ENCODE measurements at places on chromosomes 5 and 9.

- DNase-seq: peak; percentile 69
Measured at GRCh38 chr5:93273176-93273575, 307.8 kb downstream of the NR2F1-AS1 start.

- no peak for DNase-seq
Measured at GRCh38 chr5:170200876-170201275, 31.9 kb upstream of the C5orf58 start.

GRCh38 chr5:150601491-150602345 lies 38.7 kb upstream of the SYNPO start:
- DNase-seq: peak; percentile 64

GRCh38 chr5:176731506-176732160 lies 78.7 kb upstream of the UNC5A start:
- DNase-seq: no peak

- no peak for DNase-seq
Measured at GRCh38 chr9:84615544-84615943, 54.0 kb upstream of the NTRK2 start.

GRCh38 chr5:169301986-169302385 lies 1.0 kb upstream of the SLIT3 start:
- no peak for DNase-seq

- no peak for DNase-seq
Measured at GRCh38 chr5:78308703-78309102, 14.2 kb upstream of the AP3B1 start.

- no peak for DNase-seq
Measured at GRCh38 chr9:134626069-134626423, 15.6 kb upstream of the COL5A1 start.

GRCh38 chr9:70865471-70865870 lies 255.9 kb downstream of the TRPM3 start:
- no peak for DNase-seq

DNA sequence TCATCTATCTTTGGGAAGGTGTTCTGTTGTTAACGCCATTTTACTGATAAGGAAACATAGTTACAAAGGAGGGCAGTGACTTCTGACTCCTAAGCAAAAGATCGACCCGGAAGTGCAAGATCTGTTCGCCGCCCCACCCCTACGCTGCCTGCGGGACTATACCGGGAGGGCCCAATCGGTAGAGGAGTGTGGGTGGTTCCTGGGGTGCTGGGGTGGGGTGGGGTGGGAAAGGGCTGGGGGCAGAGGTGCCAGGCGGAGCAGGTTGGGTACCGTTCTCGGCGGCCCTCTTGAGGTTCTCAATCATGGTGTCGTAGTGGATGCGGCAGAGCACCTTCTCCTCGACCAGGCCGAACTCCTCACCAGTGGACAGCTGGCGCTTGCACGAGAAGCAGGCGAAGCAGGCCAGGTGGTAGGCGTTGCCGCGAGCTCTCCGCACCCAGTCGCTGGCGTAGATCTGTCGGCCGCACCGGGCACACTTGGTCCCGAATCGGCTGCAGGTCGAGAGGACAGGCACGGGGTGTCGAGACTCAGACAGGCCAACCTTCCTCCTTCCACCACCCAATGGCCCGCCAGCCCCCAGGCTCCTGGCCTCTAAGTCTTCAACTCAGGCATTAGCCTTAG lies 11.8 kb downstream of the LHX6 start:
- no peak for DNase-seq

GRCh38 chr9:32340361-32340760 lies 44.1 kb upstream of the ACO1 start:
- no peak for DNase-seq

- no peak for DNase-seq
Measured at GRCh38 chr5:164868761-164869160, 1363.3 kb downstream of the MAT2B start.

DNA sequence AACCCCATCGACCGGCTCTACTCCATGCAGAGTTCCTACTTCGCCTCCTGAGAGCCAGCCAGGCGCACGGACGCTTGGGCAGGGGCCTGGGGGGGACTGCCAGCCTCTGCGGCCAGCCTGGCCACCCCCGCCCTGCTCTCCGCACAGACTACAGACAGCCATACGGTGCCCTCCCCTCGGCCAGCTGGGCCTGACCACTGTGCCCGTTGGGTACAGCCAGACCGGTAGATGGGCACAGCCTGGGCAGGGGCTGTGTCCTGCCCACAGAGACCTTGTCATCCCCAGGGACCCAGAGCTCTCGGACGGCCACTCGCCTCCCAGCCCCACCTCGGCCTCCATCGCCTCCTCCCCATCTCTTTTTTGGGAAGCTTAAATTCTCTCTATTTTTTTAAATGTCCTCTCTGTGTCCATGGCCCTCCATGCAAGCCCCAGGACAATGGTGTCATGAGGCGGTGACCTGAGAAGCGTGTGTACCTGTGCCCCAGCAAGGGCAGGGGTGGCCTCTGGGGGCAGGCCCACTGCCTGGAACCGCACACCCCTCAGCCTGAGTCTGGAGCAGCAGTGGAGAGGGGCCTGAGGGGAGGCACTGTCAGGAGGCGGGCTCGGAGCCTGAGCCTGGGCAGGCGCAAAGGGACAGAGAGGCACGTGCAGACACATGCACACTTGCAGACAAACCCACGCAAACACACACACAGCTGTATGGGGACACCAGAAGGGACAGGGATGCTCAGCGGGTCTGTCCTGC lies 82.8 kb downstream of the LMX1B start:
- no peak for DNase-seq

- peak; percentile 10 for DNase-seq
Measured at GRCh38 chr9:28032268-28032590, 458.9 kb upstream of the C9orf72 start.

DNA sequence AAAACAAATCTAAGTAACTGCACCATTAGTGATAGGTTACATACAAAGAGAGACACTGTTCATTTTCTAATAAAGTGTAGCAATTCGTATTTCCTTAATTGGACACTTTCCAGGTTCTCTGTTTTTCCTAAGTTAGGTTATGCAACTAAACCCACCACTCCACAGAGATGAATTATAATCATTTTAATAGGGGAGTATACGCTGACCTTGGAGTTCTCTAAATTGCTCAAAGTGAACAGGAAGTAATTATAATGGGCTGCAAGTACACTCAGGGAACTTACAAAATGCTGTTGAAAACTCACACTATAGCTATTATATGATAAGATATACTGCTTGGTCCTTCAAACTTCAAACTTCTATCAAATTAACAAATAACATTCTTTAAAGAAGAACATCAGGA lies 18.2 kb upstream of the ADCY2 start:
- no peak for DNase-seq

GRCh38 chr5:172523146-172523745 lies 68.9 kb upstream of the SH3PXD2B start:
- no peak for DNase-seq

DNA sequence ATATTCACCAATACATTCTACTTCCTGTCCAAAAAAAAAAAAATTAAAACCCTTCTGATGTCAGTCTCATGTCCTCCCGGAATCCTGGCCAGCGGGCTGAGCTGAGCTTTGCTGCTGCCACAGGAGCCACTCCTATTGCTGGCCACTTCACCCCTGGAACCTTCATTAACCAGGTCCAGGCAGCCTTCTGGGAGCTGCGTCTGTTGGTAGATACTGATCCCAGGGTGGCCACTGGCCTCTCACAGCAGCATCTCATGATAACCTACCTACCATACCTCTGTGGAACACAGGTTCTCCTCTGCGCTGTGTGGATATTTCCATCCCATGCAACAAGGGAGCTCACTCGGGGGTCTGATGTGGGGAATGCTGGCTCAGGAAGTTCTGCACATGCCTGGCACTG lies 21.0 kb upstream of the NPM1 start:
- no peak for DNase-seq

Measured in bronchial epithelial cell (primary cell).